NCI-H460 (cell line): ENCODE measurements at places on chromosomes 2 and 18. TPM values are rescaled to one million over a fixed set of nuclear protein-coding genes. Genes with fewer than 3 reads are reported as not detected.
A peak's percentile ranks its signal among the peaks of the same experiment; 100 is the strongest.

GRCh38 chr2:62475172-62476011, 30.6 kb downstream of the TMEM17 start:
- no peak for DNase-seq

DNA sequence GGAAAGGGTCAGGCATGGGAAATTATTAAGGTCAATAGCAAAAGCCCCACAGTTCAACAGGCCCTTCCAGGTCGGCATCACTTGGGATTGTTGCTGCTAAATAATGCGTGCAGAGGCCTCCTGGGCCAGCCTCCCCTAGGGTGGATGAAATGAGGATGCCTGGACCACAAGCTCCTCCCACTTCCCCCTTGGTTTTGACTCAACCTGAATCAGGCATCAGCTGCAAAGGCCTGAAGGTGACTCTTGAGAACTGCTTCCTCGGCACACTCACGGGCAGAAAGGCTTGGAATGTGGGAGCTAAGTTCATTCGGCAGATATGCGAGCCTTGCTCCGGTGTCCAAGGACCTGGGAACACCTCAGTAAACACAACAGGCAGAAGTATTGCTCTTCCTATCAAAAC, 69.3 kb downstream of the MBP start:
- DNase-seq = no peak

Gene SERPINB7
- total RNA-seq = 0.32 TPM in 1 of 2 replicates, not detected in the other

DNA sequence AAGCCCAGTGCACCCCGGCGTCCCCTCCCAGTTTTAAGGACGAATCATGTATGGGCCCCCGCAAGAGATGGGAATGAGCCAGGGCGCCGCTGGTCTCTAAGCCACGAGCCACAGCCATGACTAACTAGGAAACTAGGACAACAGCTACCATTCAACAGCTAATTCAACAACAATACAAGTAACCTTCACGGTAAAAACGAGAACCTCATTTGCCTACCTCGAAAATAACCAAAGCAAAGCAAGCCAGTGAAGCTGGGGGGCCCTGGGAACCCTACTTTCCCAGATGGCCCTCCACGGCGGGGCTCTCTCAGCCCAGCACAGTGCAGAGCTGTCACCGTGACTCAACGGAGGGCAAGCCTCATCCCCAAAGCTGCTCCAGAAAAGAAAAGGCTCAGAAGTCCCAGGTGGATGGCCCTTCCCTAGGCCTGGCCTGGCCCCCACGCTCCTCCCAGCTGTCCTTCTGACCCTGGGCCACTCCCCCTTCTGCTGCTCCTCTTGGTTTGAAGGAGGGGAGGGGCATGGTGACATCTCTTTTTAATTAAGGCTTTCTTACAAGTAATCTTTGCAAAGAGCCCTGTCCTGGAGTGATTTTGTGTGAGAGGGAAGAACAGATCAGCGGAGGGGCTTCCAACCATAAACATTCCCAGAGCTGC, 126.3 kb downstream of the HDAC4 start:
- peak; percentile 84 for DNase-seq

DNA sequence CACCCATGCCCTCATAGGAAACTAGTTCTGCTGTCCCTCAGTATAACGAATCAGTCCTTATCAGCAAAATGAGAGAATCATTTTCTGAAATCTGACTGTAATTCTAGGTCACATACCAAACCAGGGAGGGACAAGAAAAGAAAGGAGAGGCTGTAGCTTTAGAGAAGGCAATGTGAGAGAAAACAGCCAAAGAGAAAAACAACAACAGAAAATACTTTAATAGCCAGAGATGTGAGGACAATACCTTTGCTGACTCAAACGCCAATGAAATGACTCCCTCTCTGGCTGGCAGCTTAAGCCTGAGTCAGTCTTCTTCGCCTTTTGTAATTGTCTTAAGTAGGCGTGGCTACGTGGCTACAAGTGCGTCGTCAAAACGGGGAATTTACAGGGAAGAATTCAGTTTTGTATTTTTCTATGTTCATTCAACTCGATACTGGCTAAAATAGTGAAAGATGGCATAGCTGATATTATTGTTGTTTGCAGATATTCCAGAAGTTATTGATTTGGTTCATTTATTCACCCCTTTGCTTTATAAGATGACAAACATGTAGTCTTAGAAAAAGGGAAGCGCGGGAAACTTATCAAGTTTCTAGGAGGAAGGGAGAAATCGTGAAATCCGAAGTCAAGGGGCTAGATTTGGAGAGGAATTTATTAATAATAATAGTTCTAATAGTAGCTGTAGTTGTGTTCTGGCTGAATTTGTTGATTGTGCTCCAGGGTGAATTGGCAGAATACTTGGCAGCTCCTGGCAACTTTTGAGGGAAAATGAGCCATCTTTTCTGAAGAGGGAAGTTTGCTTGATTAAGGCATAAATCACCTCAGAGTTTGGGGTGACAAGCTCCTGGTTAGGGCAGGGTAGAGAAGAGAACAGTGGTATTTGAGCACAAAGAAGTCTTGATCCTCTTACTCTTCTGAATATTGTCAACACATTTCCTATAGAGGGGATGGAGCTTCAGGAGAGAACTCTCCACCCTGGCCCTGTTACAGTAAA, at the start of gene IL1A:
Gene IL1A, minus strand, starts transcription at position 295 of the 991 bp plus-strand sequence. CDS start 723 bp downstream, outside the sequence.
- peak; percentile 74 for DNase-seq
